ENCODE measurements at places on chromosomes 7 and 10. TPM values are rescaled to one million over a fixed set of nuclear protein-coding genes. Genes with fewer than 3 reads are reported as not detected.

The UCN3 gene
- not detected for total RNA-seq

The FXYD4 gene
- total RNA-seq: not detected

The ZCCHC24 gene
- 4.6 TPM for total RNA-seq

The WNT8B gene
- 0.03 TPM for total RNA-seq

The PON3 gene
- total RNA-seq: 38.2 TPM

The CPN1 gene
- total RNA-seq: 0.24 TPM

The ACSM6 gene
- not detected for total RNA-seq

The SLC16A12 gene
- 0.05 TPM for total RNA-seq

The VGF gene
- 26.2 TPM for total RNA-seq

The NODAL gene
- total RNA-seq: not detected

The CHRM2 gene
- total RNA-seq: not detected

The CRHR2 gene
- not detected for total RNA-seq

The KIAA1549 gene
- total RNA-seq: 5.7 TPM

The NAMPT gene
- total RNA-seq: 122 TPM

The LOXL4 gene
- total RNA-seq: 1.3 TPM

The FAM25C gene
- total RNA-seq: not detected

The GTF2I gene
- total RNA-seq: 92.7 TPM

The SH2D4B gene
- 0.03 TPM for total RNA-seq

The BAG3 gene
- total RNA-seq: 140 TPM

The FFAR4 gene
- total RNA-seq: 0.14 TPM

The HOXA5 gene
- 3.9 TPM for total RNA-seq

The MBLAC1 gene
- 2.6 TPM for total RNA-seq

The ZNRF2 gene
- 7.2 TPM for total RNA-seq

The IKZF1 gene
- total RNA-seq: not detected

The MMRN2 gene
- total RNA-seq: 0.81 TPM

The CRTAC1 gene
- 1.4 TPM for total RNA-seq

The ZNF425 gene
- total RNA-seq: 0.97 TPM

The PALD1 gene
- total RNA-seq: 8.0 TPM

The SLC13A1 gene
- not detected for total RNA-seq

The GIMAP8 gene
- not detected for total RNA-seq

All from A549 treated with CORT108297 at 1 μM for 4 hours (cell line).